ENCODE measurements at places on chromosomes 1 and 21. TPM values are rescaled to one million over a fixed set of nuclear protein-coding genes. Genes with fewer than 3 reads are reported as not detected.

The COL11A1 gene
- total RNA-seq = 25.9 TPM

The KRTAP6-1 gene
- total RNA-seq = not detected

The CYP2J2 gene
- total RNA-seq = 4.3 TPM

The WDTC1 gene
- 48.5 TPM for total RNA-seq

DNA sequence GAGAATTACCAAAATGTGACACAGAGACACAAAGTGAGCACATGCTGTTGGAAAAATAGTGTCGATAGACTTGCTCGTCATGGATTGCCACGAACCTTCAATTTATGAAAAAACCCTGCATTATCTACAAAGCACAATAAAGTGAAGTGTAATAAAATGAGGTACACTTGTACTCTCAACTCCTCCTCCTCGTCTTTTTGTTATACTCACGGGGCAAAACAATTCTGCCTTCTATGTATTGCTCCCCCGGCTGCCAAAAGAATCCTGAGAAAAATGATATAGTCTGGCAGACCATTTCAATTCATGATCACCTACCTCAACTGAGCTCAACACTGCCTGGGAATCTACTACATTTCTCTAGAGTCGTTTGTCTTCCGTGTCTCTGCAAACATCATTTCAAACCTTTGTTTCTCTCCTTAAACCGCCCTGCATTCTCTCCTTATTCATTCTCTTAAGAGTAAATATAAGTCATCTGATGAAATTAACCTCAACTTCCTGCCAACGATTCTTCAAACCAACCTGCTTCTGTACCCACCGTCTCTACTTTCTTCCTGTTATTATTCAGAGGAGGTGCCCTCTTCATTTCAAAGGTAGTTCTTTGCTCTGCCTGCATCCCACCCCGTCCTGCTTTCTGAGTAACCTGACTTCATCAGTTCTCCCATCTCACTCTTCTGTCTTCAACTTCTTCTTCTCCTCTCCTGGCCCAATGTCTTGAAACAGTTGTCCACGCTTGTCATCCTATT, 12.9 kb upstream of the IL19 start:
- no peak for DNase-seq

- DNase-seq = no peak
These were observed 182.8 kb downstream of the PLPP3 start for GRCh38 chr1:56396581-56396980.

DNA sequence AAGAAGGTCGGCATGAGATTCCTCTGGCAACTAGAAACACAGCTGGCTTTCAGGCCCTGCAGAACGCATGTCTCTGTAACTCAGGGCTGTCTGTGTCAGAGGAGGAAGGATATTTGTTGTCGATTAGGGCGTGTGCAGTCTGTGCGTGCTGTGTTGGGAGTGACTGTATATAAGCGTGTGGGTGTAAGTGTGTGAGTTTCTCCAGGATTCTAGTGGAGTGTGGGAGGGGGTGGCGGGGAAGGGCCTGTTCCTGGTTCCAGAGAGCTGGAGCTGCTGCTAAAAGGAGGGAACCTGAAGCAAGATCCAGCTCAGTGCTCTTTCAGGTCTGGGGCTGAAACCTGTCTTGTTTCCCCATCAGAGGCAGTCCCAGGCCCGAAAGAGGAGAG, 74.3 kb downstream of the SLC16A1 start:
- no peak for DNase-seq
